Activated T-helper 1 cell treated with Interleukin-2 at 50 U/mL for 16 hours (primary cell): ENCODE measurements at places on chromosomes 2 and 18.

- DNase-seq = no peak
These were observed 41.4 kb downstream of the KLHL29 start for GRCh38 chr2:23426263-23426905.

DNA sequence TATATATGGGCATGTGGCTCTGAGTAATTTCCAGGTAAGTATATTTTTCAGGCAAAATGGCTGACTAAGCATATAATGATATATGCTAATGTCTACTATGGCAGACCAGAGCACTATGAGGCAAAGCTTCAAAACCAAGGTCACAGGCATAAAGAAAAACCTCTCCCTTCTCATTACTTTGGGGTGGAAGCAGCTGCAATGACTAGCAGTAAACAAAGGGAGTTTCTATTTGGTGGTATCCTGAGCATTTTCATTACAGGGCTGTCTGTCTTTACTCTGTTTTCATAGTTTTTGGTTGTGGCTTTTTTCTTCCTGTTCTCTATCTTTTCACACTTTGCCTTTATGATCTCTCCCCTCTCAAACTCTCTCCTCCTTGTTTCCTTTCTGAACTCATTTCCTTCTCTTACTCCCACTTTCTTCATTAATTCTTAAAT, 15.6 kb downstream of the PDE6D start:
- no peak for DNase-seq

GRCh38 chr18:11367351-11367750, 218.0 kb upstream of the PIEZO2 start:
- no peak for DNase-seq

DNA sequence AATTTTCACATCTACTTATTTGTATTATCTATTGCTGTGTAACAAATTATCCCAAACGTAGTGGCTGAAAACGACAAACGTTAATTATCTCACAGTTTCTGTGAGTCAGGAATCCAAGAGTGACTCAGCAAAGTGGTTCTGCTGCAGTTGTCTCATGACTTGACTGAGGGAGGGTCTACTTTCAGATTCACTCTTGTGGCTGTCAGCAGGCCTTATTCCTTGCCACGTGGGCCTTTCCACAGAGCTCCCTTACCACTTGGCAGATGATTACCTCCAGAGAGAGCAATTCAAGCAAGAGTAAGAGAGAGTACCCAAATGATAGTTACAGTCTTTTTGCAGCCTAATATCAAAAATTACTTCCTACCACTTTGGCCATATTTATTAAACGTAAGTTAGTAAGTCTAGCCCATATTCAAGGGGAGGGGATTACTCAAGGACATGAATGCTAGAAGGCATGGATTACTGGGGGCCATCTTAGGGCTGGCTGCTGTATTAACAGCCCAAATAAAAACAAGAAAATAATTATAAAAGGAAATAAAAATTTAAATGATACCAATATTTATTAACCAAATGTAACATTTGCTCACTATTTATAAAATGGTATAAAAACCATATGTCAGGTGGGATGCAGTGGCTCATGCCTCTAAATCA, 48.7 kb upstream of the NBEAL1 start:
- DNase-seq = no peak

- no peak for DNase-seq
These were observed 93.6 kb downstream of the GYPC start for GRCh38 chr2:126749537-126749936.

- no peak for DNase-seq
These were observed 172.3 kb downstream of the ICOS start for GRCh38 chr2:204108781-204109295.

- no peak for DNase-seq
These were observed 21.8 kb downstream of the LPIN2 start for GRCh38 chr18:2990956-2991640.

GRCh38 chr18:63779386-63779785, 4.2 kb downstream of the SERPINB7 start:
- no peak for DNase-seq

DNA sequence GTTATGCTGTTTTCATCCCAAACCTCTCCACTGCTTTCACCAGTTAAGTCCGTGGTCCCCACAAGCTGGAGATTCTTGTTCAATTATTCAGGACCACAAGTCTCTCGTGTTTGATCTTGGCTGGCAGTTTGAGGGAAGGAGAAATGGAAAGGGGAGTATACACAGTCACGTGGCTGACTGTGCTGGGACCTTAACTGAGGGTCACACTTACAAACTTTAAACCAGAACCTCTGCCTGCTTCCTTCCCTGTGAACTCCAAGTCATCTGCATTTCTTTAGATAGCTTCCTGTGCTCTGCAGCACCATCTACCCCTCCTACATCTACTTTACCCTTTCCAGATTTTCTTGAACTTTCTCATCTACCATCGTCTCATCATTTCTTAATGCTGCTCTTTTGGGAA, 91.7 kb downstream of the ARHGEF4 start:
- DNase-seq = no peak

DNA sequence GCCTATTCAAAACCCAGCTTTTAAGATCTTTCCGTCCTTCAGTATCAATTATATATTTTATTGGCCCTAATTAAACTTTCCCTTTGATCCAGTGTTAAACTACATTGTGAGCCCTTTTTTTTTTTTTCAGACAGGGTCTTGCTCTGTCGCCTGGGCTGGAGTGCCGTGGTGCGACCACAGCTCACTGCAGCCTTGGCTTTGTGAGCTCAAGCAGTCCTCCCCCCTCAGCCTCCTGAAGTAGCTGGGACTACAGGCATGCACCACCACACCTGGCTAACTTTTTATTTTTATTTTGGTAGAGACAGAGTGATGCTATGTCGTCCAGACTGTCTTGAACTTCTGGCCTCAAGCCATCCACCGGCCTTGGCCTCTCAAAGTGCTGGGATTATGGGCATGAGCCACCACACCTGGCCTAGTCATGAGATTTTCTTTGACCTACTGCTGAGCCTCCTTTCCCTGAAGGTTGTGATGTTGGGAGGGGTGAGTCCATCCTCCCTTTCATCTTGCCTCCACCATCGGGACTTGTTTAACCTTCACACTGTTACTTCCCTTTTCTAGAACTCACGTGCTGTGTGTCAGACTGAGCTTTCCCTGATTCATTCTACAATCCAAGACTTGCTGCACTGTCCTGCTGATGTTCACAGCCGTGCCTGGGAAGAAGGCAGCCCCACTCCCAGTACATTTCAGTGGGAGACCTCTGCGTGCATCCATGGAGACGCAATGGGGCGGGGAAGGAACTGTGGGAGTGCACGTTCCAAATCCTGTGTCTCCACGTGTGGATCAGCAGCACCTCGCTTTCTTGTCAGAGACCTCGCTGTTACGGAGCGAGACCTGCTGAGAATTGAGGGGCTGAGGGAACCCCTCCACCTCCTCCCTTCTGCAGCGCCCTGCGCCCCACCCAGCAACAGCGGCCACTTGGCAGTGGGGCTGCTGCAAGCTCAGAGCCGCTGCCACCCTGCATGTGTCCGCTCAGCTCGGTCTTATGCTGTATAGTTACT, 10.8 kb downstream of the OXER1 start:
- DNase-seq = no peak

GRCh38 chr2:74003494-74004211, 18.9 kb downstream of the TET3 start:
- no peak for DNase-seq

- no peak for DNase-seq
These were observed 24.8 kb upstream of the RPE start for GRCh38 chr2:209977386-209978239.

GRCh38 chr2:36633470-36634092, 35.6 kb upstream of the FEZ2 start:
- no peak for DNase-seq

DNA sequence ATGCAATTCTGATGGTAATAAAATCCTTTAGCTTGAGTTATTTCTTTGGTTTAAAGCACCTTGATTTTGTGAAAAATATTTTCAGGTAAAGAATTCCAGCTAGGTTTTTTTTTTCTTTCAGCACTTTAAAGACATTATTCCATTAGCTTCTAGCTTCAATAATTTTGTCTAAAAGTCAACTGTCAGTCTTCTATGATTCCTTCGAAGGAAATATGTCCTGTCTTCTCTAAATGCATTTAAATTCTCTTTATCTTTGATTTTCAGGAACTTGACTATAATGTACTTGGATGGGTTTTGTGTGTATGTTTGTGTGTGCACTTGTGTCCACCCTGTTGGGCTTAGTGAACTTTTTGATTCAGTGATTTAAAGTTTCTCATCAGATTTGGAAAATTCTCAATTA, 4.7 kb downstream of the LONRF2 start:
- no peak for DNase-seq
